G401 (cell line): ENCODE measurements at places on chromosomes 4 and X.

DNA sequence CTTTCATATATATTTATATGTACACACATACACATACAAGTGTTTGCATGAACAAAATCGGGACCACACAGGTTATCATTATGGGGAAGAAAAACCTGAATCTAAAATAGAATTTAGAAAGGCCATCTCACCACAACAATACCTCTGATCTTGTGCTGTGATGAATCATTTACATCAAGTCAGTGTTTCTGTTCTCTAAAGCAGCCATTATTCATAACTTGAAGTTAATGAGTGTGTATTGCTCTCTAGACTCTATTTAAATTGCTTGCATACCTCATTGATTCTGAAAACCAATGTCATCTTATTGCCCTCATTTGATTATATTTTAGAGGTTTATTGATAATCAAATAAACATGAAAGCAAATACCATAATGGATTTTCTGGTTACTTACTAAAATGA is 71.6 kb downstream of the FAM114A1 start:
- no peak for DNase-seq

DNA sequence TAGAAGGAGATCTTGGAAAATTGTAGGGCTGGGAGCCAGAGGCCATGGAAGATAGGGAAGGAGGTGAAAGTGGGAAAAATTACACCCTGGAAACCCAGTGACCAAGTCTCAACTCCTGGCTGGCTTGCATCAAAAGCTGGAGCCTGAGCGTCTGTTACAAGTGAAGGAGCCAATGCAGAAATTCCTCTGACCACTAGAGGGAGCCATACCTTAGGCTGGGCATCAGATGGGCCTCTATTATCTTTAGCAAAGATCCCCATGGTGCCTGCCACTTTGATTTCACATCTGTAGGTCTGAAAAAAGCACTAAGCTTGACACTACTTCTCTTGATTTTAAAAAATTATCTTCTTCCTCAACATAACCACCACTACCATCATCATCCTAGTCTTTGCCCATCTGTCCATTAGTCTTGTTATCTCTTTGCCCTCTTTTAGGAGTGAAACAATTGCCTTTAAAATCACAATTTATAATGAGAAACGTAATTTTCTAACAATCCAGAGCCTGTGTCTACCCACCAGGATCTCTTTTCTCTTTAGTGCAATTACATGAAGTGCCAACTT is 62.9 kb downstream of the ANAPC4 start:
- DNase-seq = peak; percentile 81

- DNase-seq = no peak
Measured at GRCh38 chrX:54597728-54598127, 67.7 kb downstream of the GNL3L start.

- no peak for DNase-seq
Measured at GRCh38 chrX:148574237-148574973, 74.0 kb downstream of the AFF2 start.

DNA sequence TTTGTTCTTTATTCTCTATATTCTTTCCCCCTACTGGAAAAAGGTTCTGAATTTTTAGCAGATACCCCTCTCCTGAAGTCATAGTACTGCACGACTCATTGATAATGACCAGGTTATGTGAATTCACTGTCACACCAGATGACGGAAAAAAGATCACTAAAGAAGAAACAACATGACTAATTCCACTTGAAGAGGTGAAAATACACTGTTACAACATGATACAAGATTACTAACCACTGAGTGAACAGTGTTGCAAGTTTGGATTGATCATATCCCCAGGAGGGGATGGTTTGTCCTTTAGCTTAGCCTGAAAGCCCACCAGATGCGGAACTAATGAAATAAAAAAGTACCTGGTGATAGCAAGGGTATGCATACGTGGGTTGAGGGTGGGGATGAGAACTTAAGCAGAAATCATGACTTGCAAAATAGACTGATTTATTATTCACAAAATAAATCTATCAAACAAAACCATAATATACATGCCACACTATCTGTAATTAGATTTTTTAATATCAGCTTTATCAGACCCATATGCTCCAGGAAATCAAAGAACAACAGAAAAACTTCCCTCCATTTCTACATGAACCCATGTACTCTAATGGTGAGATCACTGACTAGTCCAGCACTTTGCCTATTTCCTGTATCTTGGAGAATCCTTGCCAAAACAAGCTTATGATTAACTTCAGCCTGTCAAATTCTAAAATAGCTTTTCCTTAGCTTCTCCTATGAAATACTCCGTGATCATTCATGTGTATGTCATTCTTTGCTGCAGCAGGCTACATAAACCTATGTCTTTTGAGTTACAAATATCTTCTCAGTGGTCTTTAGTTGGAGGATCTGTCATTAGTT is 257.4 kb upstream of the AGA start:
- DNase-seq = no peak

DNA sequence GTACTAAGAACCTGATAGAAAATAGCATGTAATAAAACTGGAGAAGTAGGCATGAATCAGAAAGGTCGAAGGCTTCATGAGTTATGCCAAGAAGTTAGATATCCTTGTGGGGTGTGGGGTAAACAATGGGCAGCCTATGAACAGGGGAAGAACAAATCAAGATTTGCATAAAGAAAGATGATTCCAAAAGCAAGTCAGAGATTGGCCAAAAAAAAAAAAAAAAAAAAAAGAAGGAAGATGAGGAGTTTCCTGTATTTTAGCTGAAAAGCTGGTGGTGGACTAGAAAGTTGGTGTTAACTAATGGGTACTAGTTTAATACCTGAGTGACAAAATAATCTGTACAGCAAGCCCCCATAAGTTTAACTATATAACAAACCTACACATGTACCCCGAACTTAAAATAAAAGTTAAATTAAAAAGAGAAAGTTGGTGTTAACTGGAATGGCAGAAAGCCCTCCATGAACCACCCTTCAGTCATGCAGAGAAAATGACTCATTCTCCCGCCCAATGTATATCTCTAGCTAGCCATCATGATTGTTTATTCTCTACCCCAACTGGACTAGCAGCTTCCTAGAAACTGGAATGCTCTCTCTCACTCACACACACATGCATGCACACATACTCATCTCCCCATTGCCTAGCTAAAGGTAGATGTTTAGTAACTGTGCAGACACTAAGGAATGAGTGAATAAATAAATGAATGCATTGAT is 41.7 kb downstream of the ATP11C start:
- DNase-seq = no peak

- no peak for DNase-seq
Measured at GRCh38 chrX:105483011-105483410, 262.5 kb upstream of the TEX13A start.

GRCh38 chrX:13691841-13692371 is 3.0 kb downstream of the RAB9A start:
- DNase-seq = no peak

DNA sequence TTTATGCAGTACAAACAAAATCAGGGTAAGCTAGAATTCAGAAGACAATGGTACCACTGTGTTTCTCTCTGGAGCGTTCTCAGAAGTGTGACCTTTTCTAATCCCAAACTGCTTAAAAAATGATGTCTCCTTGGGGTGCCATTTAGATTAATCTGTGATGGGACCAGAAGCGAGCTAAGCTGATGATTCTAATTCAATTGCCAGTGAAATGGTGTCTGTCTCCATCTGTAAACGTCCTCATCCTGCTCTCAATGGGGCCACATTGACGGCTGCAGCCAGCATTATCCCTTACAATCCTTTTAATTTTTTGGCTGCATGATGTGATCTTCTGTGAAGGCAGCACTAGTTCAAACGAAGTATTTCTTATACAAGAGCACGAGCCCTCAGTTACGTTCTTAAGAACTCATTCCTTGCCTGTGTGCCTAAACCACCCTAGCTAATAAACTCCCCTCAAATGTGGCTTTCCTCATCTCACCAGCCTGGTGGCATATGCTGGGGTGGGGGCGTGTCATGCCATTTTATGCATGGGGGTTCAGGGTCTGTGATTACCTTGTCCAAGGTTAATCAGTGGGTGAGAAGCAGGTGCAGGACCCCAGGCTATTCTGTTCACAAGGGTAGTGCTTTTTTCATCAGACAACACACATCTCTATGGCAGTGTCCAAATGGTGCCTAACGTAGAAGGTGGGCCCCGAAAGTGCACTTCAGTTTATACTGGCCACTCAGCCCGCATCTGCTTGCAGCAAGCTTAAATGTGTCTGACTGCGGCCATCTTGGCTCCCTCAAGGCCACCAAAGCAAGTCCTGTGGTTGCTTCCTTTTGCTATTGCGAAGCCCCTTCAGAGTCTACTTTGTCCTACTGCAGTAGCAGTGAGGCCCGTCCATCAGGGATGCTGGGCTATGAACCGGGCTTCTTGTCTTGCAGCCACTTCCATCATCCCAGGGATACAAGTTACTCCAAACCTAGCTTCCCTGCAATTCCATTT is 45.7 kb upstream of the SLC2A9 start:
- DNase-seq = no peak

GRCh38 chr4:80069108-80069836 is 3.8 kb downstream of the ANTXR2 start:
- no peak for DNase-seq

GRCh38 chr4:184439856-184440594 is 34.3 kb downstream of the IRF2 start:
- peak; percentile 56 for DNase-seq

DNA sequence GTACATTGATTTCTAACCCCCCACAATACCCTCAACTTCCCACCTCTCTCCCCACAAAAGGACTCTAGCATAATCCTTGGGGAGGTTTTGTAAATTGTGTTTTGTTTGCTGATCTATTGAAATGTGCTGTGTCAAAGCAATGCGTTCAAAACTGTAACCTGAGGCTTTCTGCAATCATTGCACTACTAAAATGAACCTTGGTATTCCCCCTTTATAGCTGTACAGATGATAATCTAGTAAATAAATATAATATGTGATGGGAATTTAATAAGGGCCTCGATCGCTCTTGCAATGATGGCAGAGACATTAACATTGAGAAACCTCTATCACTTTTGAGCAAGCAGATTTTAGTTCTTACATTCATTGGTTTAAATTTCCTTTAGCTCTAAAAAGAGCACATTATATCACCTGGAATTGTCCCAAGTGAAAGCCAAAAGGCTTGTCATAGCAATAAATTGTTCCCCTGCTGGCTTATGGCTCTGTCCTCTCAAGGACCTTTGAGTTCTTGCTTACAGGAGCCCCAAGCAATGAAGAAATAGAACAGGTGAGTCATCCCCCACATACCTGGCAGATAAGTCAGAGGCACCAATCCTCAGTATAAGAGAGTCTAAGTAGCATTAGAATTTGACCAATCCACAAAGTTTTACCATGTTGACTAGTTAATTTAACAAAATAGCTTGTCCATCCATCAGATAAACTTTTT is 18.4 kb upstream of the ACE2 start:
- DNase-seq = no peak
